ENCODE measurements at places on chromosomes 7 and 10.

- DNase-seq: no peak
Measured at GRCh38 chr7:118502235-118502634, 277.7 kb downstream of the ANKRD7 start.

- no peak for DNase-seq
Measured at GRCh38 chr7:157469181-157470016, 132.6 kb downstream of the DNAJB6 start.

DNA sequence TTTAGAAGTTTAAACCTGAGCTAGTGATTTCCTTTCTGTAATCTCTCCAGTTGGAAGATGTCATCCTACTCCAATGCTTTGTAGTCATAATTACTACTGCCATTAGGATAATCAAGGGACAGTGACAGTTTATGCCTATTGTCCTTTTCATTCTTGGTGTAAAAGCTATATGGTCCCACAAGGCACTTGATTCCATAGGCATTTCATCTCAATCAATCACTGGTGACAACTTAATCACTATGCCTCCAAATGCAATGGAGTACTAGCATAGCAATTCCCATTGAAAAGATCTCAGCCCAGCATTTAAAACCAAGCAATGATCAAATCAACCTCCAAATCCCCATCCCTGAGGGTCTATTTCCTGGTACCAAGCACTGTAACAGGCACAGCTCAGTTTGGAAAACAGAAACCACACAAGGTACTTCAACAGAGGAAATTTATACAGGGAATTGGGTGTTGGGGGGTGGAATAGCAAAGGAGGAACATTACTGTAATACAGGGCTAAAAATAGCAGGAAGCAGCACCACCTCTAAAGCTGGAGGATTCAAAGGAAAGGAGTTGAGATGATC, 51.0 kb downstream of the FHIP2A start:
- no peak for DNase-seq

- no peak for DNase-seq
Measured at GRCh38 chr7:93178213-93178612, 30.0 kb upstream of the SAMD9L start.
